ENCODE measurements at places on chromosomes 11 and 22.

DNA sequence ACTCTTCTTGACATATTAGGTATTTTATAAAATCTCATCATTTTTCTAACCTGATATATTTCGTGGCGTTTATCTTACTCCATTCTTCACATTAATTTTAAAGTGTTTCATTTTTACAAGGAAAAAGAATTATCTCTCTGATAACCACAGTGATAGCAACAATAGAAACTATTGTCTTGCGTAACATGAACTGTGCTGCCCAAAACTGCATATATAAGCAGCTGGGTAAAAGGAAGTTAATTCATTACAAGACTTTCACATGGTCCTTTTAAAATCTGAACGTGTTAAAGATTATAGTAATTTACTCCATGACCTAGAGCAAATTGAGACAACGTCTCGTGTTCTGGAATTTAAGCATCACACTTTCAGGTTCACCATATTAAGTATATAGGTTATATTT lies 210.4 kb upstream of the GRIA4 start:
- DNase-seq, result no peak

DNA sequence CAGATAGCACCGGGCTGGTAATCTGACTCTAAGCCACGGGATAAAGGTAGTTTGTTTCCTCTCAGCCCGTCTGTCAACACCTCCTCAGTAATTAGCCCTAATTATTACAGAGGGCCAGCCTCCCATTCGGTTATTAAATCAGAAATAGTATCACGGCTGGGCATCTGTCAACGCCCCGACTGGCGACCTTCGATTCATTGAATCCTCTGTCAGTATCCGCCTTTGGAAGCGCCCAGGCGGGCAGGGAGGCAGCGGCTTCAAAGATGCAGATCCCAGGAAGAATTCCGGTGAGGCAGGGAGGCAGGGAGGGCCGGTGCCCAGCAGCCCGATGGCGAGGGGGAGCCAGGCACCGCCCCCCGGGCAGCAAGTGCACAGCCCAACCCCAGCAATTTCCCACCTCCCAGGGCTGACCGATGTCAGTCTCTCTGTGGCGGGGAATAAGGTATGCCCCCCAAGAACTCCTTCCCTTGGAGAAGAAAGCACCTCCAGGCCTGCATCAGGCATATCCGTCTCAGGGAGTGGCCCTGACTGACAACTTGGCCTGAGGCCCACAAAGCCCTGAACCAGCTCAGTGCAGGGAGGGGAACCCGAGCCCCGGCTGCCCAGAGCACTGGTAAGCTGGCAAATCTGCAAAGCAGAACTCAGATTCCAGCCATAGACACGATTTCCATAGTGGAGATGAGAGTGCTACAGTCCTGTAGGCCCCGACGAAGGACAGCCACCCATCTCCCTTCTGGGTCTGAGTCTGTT lies 11.4 kb downstream of the GNB1L start:
- DNase-seq, result no peak

GRCh38 chr11:532527-532985 lies 2.8 kb downstream of the HRAS start:
- no peak for DNase-seq

- DNase-seq, result no peak
Measured at GRCh38 chr11:43554148-43554473, 126.4 kb upstream of the HSD17B12 start.

DNA sequence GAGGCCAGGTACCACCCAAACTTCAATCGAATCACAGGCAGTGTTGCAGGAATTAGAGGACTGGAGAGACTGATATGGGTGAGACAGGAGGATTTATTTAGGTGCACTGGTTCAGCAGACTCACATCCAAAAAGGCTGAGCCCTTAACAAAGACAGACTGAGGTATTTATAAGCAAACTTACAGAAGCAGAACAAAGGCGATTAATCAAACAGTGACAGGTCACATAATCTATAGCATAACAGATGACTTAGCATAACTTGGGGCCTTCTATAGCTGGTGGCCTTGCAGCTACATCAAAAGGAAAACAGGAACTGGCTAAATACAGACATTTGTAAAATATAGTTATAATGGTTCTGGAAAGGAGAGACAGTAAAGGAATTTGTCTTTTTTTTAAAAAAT lies 2.1 kb downstream of the APOBEC3B start:
- DNase-seq, result no peak

GRCh38 chr11:40139536-40139935 lies 1319.9 kb downstream of the LRRC4C start:
- no peak for DNase-seq

DNA sequence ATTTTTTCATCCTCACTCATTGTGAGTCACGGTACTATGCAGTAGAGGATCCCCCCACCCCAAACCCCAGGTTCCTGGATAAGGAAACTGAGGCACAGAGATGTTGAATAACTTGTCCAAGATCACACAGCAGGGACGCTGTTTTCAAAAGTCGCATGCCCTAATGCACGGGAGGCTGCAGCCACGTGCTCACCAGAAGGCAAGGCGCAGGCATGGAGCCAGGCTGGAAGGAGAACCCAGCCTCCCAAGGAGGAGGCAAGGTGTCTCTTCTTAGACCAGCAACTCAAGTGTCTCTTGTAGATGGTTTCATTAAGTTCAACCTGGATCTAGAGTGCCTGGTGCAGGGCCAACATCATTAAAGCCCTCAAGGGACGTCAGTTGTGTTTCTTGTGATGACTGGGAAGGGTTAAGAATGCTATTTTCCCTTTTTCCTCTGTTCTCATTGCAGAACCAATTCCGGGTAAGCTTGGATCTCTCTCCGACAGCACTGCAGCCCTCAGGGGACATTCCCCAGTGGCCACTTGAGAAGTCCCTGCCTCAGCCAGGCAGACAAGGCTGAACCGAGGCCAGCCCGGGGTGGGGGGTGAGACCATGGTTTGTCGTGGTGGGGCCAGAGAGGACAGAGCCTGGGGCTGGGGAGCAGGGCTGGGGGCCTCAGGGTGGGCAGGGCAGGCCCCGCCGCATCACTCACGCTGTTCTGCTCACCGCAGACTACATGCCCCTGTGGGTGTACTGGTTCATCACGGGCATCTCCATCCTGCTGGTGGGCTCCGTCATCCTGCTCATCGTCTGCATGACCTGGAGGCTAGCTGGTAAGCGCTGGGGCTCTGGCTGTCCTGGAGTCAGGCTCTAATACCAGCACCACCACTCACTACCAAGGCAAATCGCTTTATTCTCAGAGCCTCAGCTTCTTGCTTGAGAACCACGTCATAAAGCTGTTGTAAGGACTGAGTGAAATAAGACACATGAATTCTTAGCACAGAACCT lies 15.7 kb downstream of the TMEM121B start:
- DNase-seq, result no peak

- DNase-seq, result no peak
Measured at GRCh38 chr22:29831958-29832357, 6.1 kb downstream of the ASCC2 start.

- DNase-seq, result no peak
Measured at GRCh38 chr11:44833877-44834452, 107.2 kb downstream of the TSPAN18 start.

DNA sequence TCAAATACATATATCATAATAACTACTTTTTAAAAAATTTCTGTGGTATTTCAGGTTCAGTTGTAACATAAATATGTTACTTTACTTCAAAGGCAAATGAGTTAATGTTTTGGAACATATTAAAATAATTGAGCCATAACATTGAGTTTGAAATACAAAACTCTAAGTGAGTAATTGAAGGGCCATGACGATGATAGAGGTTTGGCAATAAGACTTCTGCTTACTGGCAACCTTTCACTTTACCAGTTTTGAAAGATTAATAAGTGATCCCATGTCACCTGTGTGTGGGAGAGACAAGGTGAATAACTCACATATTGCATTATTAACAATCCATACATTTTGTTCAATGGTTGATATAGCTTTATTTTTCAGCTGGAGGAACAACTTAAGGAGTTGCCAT lies 144.4 kb downstream of the GRIA4 start:
- no peak for DNase-seq

GRCh38 chr11:77096591-77097019 lies 6.0 kb upstream of the OMP start:
- no peak for DNase-seq

DNA sequence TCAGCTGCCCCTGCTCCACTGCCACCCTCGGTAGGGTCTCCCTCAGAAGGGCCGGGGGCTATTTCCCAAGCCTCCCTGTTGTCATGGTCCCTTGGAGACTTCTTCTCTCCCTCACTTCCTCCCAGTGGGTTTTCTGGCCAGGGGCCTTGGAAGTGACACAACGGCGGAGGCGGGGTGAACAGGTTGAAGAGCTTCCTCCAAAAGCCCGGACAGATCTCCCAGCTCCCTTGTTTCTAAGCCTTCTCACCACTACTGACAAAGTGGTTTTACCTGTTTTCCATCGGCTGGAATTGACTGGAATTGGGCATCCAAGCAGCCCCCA lies 14.5 kb downstream of the MYH9 start:
- DNase-seq, result no peak

DNA sequence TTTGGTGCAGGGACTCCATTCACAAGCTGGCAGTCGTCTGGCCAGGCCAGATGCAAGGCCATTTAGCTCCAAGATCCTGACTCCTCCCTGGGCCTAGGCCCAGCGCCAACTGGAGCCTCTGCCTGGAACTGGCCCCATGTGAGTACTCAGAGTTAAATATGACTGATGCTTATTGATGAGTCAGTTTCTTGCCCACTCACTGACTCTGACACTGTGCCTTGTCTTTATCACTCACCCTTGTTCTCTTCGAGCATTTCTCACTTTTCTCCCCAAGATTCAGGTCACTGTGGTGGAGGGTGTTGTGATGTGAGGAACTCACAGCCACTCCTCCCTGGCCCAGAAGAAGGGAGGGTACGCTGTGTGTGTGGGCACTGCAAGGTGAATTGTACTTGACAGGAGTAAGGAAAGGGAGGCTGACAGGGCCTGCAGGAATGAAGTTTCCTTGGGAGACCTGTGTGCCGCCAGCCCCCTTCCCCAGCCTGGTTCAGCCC lies 23.2 kb upstream of the ST3GAL4 start:
- DNase-seq, result no peak

- no peak for DNase-seq
Measured at GRCh38 chr11:10728154-10728553, 22.9 kb upstream of the CTR9 start.

DNA sequence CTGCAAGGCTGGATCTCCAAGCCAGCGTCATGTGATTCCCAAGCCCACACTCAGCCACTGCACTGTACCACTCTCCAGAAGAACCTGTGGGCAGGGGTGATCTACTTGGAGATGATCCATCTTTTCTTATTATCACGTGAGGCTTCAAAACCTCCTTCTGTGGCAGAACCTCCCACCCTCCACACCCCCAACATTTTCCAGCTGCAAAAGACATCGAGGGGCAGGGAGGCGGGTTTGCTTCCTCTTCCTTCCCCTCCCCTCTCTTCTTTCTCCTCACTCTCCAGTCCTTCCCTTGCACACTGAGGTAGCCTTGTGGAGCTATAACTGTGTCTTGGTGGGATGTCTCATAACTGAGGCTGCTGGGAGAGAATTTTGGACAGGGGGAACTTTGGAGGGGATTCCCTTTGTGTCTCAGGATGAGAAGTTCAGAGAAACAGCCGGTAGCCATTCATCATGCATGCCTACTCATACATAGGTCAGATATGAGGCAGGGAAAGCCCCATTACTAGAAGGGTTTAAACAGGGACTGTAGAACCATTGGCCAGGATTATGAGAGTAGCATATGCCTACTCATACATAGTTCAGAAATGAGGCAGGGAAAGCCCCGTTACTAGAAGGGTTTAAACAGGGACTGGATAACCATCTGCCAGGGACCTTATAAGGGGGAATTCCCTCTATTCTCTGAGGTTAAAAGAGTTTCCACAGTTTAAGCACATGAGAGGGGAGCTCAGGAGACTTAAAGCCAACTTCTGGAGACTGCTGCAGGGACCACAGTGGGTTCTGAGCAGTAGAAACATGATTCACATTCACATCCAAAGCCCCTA lies 420.7 kb upstream of the CADM1 start:
- peak; percentile 2 for DNase-seq

DNA sequence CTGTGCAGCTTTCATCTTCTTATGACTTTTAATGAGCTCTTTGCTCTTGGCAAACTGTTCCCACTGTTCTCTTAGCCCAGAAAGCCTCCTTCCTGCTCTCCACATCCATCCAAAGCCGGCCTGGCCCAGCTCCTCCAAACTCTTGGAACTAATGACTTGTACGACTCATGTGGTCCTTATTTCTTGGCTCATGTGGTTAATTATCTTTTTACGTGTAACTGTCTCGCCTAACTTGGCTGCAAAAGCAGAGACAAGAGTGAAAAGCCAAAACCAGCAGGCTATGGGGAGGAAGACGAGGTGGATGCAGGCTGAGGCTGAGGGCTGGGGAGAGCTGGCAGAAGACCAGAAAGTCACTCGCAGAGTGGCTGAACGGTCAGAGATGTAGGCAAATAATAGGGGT lies 5.5 kb downstream of the CSNK2A3 start:
- no peak for DNase-seq

DNA sequence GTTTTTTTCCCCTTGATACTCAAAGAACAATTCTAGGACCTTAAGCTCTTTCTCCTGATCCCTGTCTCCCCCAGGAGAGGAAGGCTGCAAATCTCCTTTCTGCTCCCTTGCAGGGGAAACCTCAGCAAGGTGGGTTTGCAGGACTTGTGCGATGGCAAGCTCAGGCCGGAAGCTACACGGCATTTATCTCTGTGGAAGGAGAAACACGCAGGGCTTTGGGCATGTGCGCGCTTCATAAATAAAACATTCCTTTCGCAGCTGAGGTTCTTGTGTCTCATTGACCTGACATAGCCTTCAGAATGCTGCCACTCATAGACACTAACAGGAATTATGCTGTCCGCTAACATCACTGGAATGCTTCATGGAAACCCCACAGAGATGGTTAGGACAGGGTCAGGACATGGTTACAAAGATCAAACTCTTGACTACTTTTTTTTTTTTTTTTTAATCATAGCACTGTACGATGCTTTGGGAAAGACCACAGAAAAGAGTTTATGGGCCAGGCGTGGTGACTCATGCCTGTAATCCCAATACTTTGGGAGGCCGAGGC lies 42.6 kb downstream of the SLN start:
- no peak for DNase-seq

DNA sequence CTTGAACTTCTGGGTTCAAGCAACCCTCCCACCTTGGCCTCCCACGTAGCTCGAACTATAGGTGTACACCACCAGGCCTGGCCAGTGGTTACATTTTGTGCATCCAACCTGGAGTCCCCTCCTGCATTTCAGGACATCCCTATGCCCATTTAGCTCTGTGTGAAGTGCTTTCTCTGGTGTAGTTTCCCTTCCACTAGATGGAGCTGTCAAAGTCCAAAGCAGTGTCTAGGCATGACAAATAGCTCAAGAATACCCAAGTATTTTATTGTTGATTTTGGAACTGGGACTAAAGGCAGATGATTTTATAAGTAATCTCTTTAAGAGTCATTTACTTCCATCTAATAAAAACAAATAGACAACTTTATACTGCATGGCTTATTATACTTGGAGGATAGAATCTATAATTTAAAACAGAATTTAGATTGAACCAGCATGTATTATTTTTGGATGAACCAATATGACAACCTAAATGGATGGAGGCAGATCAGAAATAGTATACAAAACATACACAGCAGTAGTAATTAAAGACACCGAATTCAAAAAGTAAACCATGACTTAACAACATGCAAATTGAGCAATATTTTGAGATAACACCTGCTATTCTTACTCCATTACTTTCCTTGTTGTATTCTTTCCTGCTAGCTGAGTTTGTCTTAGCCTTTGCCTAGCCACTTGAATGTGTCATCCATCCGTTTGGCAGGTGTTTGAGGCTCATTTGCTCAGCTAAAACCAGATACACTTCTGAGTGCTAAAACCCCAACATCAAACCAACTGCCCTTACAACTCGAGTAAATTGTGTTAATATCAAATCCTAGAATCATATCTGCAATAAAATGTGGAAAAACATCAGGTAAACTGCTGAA lies 37.7 kb downstream of the EIF4ENIF1 start:
- DNase-seq, result no peak

GRCh38 chr11:46381819-46382645 lies 563 bp downstream of the MDK start:
- DNase-seq, result peak; percentile 19
